Activated naive CD8-positive, alpha-beta T cell treated with anti-CD3 and anti-CD28 coated beads, Interleukin-2, amount 10 ng/mL, durations not matched to agents 7 days and 5 days (primary cell): ENCODE measurements at places on chromosomes 11 and 22. TPM values are rescaled to one million over a fixed set of nuclear protein-coding genes. Genes with fewer than 3 reads are reported as not detected.

GRCh38 chr22:19663821-19664355 is 50.4 kb upstream of the SEPTIN5 start:
- DNase-seq, result no peak
- no peak overlapping the region for H3K4me3 ChIP-seq
- peaks cover 2% of the 10 kb centered on the region for H3K4me1 ChIP-seq
- no peaks in the 10 kb centered on the region for H3K36me3 ChIP-seq
- H3K27ac ChIP-seq, result no peak overlapping the region

GRCh38 chr11:18468961-18469360 is 13.3 kb downstream of the LDHAL6A start:
- no peak for DNase-seq
- H3K27me3 ChIP-seq, result no peaks in the 10 kb centered on the region
- H3K27ac ChIP-seq, result no peak overlapping the region
- H3K36me3 ChIP-seq, result peaks cover 5% of the 10 kb centered on the region
- no peak overlapping the region for H3K4me3 ChIP-seq

- no peaks in the 10 kb centered on the region for H3K36me3 ChIP-seq
- H3K4me1 ChIP-seq, result no peaks in the 10 kb centered on the region
Observed at GRCh38 chr11:134864233-134864967, 452.4 kb upstream of the B3GAT1 start.

GRCh38 chr11:110323786-110324185 is 27.4 kb upstream of the RDX start:
- H3K27ac ChIP-seq, result no peak overlapping the region
- H3K27me3 ChIP-seq, result peaks cover 10% of the 10 kb centered on the region
- H3K4me3 ChIP-seq, result no peak overlapping the region
- peaks cover 10% of the 10 kb centered on the region for H3K4me1 ChIP-seq

- no peaks in the 10 kb centered on the region for H3K27me3 ChIP-seq
- peak overlapping the region; percentile 78 for H3K27ac ChIP-seq
- no peak for DNase-seq
- H3K36me3 ChIP-seq, result no peaks in the 10 kb centered on the region
- peak overlapping the region; percentile 18 for H3K4me3 ChIP-seq
- H3K4me1 ChIP-seq, result peaks cover 24% of the 10 kb centered on the region
Observed at GRCh38 chr11:75777461-75778110, 9.0 kb downstream of the DGAT2 start.

GRCh38 chr11:44607987-44608386 is 42.5 kb downstream of the CD82 start:
- DNase-seq, result no peak
- peaks cover 16% of the 10 kb centered on the region for H3K36me3 ChIP-seq
- no peak overlapping the region for H3K4me3 ChIP-seq
- H3K27me3 ChIP-seq, result no peaks in the 10 kb centered on the region

The OR9Q2 gene
- not detected for total RNA-seq

The FOLH1 gene
- total RNA-seq, result not detected

The HTR3B gene
- total RNA-seq, result not detected

The GRM5 gene
- total RNA-seq, result not detected
